Activated naive CD4-positive, alpha-beta T cell treated with anti-CD3 and anti-CD28 coated beads, Interleukin-2, amount 50 U/mL, for 16 hours (primary cell): ENCODE measurements at places on chromosomes 1 and 21.

- DNase-seq = no peak
Observed at GRCh38 chr1:184399192-184399847, 12.5 kb downstream of the C1orf21 start.

DNA sequence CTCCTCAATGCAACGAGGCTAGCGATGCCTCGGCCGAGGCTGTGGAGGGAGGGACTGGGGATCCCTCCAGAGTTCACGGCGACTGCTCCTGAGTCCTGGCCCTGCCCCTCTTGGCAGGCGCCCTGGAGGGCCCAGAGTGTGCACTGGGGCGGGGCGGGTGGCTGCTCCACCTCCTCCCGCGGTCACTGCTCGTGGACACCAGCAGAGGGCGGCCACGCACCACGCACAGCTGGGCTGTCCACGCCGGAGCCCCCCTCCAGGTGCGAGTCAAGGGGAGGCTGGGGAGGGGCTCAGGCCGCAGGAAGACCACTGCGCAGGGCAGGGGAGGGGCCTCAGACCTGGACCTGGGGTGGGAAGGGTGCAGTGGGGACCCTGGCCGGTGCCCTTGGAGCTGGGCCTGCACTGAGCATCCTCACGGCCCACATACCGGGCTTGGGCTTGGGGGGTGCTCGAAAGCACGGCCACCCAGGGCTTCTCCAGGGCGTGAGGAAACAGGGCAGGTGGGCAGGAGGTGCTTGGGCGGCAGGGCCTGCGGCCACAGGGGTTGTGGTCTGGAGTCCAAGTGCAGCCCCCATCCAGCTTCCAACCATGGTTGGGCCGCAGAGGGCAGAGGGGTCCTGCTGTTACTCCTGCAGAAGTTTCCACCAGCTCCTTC is 20.6 kb upstream of the TTC34 start:
- peak; percentile 54 for DNase-seq

- DNase-seq = no peak
Observed at GRCh38 chr1:18473195-18473815, 7.4 kb upstream of the KLHDC7A start.

DNA sequence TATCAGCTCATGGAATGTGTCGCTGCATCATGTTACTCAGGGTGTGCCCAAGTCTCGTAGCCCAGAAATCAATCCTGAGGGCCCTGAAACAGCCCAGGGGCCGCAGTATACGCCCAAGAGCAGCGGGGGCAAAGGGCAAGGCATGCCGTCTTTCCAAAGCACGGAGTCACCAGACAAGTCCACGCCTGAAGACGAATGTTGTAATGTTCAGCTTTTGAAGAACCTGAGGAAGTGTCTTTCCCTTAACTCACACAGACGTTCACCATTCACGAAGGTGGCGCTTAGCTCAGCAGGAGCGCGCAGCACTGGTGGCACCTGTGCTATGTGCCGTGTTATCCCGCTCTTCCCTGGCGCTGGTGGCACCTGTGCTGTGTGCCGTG is 18.8 kb upstream of the PWP2 start:
- DNase-seq = no peak

GRCh38 chr1:70295749-70296148 is 58.8 kb downstream of the ANKRD13C start:
- no peak for DNase-seq
